ENCODE measurements at places on chromosomes 3 and 15.

- H3K4me3 ChIP-seq = no peak overlapping the region
- H3K36me3 ChIP-seq = no peaks in the 10 kb centered on the region
- H3K27me3 ChIP-seq = no peaks in the 10 kb centered on the region
- H3K27ac ChIP-seq = no peak overlapping the region
- no peaks in the 10 kb centered on the region for H3K4me1 ChIP-seq
- DNase-seq = no peak
Measured at GRCh38 chr3:168981396-168981795, 682.1 kb downstream of the MECOM start.

DNA sequence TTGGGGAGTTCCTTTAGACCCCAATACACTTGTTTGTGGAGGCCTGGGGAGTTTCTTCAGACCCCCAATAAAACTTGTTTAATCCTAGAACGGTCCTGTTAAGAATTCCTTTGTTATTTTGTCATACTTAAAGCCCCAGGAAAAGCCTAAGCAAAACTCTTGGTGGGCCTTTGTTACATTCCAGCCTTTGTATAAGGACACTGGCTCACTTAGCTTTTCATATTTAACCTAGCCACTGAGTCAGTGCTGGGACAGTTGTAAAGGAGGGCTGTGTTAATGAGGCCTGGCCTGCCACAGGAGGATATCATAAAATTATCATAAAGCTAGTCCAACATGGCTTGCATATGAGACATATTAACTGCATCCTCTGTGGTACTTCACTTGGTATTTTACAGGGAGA lies 760.1 kb downstream of the ZNF385D start:
- H3K27ac ChIP-seq = no peak overlapping the region
- DNase-seq = no peak
- no peaks in the 10 kb centered on the region for H3K4me1 ChIP-seq
- no peaks in the 10 kb centered on the region for H3K36me3 ChIP-seq

DNA sequence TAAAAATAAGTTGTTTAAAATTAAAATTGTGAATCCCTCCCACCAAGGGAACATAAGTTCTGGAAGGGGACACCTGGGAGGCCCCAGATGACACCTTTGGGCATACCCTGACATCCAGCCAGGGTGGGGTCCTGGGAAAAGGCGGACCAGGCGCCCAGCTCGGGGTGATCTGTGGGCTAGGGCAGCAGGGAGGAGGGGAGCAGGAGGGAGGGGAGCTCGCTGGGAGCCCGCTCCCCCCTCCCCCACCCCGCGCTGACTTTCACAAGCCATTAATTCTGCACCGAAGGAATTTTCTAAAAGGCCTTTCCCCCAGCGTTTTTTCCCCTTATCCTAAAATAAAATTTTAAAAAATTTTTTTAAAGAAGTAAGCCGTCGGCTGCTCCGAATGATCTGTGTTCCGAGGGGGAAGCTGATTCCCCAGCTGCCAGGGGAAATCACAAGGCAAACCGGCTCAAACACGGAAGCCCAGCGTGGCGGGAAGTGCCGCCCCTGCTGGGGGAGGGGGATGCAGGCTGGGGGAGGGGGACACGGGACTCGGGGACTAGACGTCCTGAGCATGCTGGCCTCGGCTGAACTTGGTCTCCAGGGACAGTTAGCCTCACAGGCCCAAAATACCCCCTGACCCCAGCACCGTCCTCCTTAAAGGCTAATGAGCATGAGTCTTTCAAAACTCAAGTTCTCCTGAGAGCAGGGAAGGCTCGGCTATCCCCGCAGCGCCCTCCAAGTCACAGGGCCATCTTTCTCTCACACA lies 13.9 kb downstream of the PLXND1 start:
- H3K27me3 ChIP-seq = no peaks in the 10 kb centered on the region
- H3K36me3 ChIP-seq = no peaks in the 10 kb centered on the region
- peaks cover 98% of the 10 kb centered on the region for H3K4me1 ChIP-seq
- H3K4me3 ChIP-seq = peak overlapping the region; percentile 14
- peak; percentile 88 for DNase-seq

DNA sequence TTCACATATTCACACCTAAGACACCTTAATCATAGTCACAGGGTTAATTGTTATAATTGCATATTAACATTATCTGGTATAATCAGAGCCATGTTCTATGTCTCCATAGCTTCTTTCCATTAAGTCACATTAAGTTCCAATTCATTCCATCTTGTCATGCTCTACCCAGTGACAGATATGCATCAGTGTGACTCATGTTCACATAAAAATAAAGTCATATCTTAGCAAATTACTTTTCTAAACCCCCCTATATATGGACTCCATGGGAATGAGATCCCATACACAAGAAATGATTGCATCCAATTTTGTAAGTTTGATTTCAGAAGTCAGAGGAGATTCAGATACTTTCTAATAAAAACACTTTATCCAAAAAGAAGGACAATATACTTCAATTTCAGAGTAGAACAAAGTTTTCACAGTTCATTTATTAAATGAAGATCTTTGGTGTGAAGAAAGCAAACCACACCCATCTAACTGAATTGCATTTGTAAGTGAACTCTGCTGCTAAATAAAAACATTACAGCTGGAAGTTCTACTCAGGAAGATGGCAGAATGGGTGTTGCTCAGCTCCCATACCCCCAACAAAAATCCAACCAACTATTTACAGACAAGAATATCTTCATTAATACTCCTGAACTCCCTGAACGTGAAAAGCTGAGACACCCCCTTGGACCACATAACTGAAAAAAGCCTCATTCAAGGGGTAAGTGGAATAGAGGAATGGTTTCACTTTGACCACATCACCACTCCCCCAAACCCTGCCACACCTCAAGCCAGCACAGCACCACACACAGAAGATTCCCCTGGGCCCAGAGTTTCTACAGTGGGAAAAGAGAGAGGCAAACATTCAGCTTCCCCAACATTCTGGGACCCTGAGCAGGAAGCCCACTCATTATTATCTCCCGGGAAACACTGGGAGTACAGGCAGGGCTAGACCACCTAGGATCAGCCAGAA lies 27.6 kb downstream of the THBS1 start:
- no peak overlapping the region for H3K4me3 ChIP-seq
- no peaks in the 10 kb centered on the region for H3K36me3 ChIP-seq
- no peaks in the 10 kb centered on the region for H3K27me3 ChIP-seq
- H3K4me1 ChIP-seq = no peaks in the 10 kb centered on the region

DNA sequence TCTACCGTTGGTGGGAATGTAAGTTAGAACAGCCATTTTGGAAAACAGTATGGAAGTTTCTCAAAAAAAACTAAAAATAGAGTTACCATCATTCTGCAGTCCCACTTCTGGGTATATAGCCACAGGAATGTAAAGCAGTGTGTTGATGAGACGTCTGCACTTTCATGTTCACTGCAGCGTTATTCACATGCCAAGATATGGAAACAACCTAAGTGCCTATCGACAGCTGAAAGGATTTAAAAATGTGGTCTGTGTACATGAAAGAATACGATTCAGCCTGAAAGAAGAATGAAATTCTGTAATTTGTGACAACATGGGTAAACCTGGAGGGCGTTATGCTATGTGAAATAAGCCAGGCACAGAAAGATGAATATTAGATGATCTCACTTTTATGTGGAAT lies 157.7 kb downstream of the THSD4 start:
- H3K4me1 ChIP-seq = peaks cover 14% of the 10 kb centered on the region
- no peak overlapping the region for H3K27ac ChIP-seq
- H3K4me3 ChIP-seq = no peak overlapping the region
- no peaks in the 10 kb centered on the region for H3K27me3 ChIP-seq
